Body of pancreas (tissue), 4 donors: ENCODE measurements at places on chromosomes 2 and 18. TPM values are rescaled to one million over a fixed set of nuclear protein-coding genes. Genes with fewer than 3 reads are reported as not detected.

DNA sequence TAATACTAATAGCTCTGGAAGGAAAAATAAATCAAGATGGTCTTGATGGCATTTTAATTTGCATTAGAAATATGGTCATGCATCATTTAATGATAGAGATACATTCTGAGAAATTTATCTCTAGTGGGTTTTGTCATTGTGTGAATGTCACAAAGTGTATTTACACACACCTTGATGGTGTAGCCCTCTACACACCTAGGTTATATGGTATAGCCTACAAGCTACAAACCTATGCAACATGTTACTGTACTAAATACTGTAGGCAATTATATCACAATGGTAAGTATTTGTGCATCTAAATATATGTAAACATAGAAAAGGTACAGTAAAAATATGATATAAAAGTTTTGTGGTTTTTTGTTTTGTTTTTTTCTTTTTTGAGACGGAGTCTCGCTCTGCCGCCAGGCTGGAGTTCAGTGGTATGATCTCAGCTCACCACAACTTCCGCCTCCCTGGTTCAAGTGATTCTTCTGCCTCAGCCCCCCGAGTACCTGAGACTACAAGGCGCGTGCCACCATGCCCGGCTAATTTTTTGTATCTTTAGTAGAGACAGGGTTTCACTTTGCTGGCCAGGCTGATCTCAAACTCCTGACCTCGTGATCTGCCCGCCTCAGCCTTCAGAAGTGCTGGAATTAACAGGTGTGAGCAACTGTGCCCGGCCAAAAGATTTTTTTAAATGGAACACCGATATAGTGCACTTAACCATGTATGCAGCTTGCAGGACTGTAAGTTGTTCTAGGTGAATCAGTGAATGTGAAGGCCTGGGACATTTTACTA is 83.7 kb upstream of the UBXN4 start:
- H3K27me3 ChIP-seq = no peaks in the 10 kb centered on the region
- no peak overlapping the region for H3K4me3 ChIP-seq
- no peak overlapping the region for H3K27ac ChIP-seq
- no peak for DNase-seq
- peaks cover 2% of the 10 kb centered on the region for H3K36me3 ChIP-seq

ZFAND2B gene
- total RNA-seq = 36.9 TPM

GRCh38 chr18:75353357-75353756 is 74.1 kb downstream of the SMIM21 start:
- no peaks in the 10 kb centered on the region for H3K4me1 ChIP-seq
- H3K27me3 ChIP-seq = no peaks in the 10 kb centered on the region
- H3K36me3 ChIP-seq = no peaks in the 10 kb centered on the region
- H3K27ac ChIP-seq = no peak overlapping the region
- no peak overlapping the region for H3K4me3 ChIP-seq
- no peak for DNase-seq

TEX44 gene
- total RNA-seq = not detected

DNA sequence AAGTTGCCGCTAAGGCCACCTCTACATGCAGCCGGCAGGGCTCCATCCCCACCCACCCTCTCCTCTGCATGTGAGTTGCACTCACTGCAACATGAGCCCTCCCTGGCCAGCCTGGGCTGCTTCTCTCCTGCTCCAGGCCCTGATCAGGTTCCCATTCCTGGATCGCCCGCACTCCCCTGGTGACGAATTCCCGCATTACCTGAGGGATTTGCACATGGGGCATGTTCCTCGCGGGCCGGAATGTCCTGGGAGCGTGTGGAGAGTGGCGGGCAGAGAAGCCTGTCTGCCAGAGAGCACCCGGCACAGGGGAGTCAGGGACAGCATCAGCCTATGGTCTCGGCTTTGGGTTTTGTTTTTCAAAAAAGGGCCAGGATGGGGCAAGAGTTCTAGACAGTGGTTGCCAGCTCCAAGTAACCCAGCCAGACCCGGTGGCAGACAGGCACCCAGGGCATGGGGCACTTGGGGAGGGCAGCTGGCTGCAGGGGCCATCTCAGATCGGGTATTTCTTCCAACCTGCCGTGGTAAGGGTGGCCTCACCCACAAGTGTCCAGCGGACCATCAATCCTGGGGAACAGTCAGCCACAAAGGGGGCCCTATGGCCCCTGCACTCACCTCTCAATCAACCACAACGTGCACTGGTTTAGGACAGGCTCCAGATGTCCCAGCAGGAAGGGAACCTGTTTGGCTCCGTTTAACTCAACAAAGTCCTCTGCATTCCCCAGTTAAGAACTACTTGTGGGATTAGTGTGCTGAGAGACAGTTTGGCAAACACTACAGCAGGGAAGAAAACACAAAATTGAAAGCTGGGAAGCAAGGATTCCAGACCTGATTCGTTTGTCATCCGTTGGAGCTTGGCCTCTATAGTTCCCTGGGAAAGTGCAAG is 187.7 kb downstream of the SMAD7 start:
- H3K27me3 ChIP-seq = no peaks in the 10 kb centered on the region
- no peak for DNase-seq
- H3K4me1 ChIP-seq = no peaks in the 10 kb centered on the region

DNA sequence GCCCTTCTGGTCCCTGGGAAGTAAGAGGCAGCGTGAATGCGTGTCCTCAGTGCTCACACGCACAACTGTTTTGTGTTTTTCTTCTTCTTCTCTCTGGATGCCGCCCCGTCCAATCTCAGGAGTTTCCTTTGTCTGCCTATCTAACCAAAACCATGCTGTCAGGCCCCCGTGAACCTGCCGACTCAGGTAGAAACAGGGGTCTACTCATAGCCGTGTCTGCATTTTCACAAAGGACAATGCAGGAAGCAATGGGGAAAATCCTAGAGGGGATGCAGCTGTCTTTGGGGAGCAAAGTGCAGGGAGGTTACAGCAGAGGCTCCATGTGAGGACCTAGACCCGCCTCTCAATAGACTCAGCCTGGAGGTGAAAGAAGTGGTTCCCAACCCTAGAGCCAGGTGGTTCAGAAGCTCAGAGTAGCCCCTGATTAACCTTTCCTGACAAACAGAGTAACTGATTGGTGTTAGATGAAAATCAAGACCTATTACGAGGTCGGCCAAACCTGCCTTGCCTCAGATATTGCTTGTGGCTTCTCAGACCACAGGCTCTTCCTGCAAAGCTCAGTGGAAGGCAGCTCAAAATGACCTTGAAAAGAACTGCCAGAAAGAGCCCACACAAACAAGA is 49.3 kb downstream of the CD226 start:
- no peaks in the 10 kb centered on the region for H3K4me1 ChIP-seq
- no peak for DNase-seq
- no peak overlapping the region for H3K27ac ChIP-seq
- H3K27me3 ChIP-seq = no peaks in the 10 kb centered on the region
- no peaks in the 10 kb centered on the region for H3K36me3 ChIP-seq

RAB17 gene
- total RNA-seq = 35.3 TPM
